ENCODE measurements at places on chromosomes 6 and 20. TPM values are rescaled to one million over a fixed set of nuclear protein-coding genes. Genes with fewer than 3 reads are reported as not detected.
A peak's percentile ranks its signal among the peaks of the same experiment; 100 is the strongest.

DNA sequence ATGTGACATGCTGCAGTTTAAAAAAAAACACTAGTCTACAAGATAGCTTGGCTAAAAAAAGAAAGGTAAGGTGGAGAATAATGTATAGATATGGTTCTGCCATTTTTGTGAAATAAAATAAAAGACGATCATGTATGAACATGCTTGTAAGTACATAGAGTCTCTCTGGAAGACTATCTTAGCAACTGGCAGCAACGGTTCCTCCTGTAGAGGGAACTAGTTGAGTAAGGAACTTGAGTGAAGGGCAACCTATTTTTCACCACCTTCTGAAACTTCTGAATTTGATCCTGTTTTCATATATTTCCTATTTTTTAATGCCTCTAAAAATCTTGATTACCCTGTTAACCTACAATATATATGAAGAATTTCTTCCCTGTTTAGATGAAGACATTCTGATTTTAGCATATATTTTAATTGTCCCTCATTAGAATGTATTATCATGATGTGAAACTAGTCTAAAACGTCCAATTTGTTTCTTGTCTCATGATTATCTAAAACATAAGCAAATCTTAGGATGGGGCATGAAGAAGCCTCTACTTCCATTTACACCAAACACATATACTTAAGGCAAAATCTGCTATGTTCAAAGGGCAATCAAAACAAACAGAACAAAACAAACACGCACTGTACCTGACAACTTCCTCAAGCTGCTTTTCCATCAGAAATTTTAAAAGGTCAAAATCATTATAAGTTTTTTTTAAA is 202.5 kb downstream of the ISM1 start:
- peaks cover 2% of the 10 kb centered on the region for H3K36me3 ChIP-seq
- no peak overlapping the region for H3K27ac ChIP-seq
- no peak for DNase-seq
- H3K27me3 ChIP-seq = no peaks in the 10 kb centered on the region
- H3K4me3 ChIP-seq = no peak overlapping the region
- H3K4me1 ChIP-seq = no peaks in the 10 kb centered on the region

DNA sequence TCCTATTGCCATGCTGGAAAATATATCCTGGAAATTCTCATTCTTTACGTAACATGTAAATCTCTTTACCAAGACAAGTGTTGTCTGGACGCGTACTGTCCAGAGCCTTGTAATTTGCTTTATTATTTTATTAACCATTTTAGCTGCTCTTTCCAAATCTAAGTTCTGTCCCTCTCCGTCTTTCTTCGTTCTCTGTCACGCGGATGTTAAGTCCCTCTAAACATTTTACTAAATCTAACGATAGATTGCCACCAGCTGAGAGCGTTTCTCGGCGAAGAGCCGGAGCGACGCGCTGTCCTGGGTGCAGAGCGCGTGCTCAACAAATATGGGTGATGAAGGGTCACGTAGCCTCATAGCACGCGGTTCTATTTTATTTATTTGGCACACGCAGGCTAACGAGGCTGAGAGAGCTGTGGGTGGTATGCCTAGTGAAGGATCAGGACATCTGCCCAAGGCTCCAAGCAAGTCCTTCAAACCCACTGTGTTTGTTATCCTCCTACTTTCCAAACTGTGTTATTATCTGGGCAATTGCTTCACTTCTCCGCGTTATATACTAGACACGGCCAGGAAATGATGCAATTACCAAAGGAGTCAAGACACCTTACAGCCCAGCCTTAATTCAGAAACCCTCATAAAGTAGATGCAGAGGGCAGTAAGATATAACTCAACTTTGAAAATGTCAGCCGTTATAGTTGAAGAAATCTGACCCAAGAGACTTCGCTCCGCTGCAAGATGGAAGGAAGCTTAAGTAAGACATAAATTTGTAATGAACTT is 10.0 kb upstream of the NCOA7 start:
- no peak overlapping the region for H3K4me3 ChIP-seq
- DNase-seq = peak; percentile 44
- no peaks in the 10 kb centered on the region for H3K27me3 ChIP-seq
- H3K27ac ChIP-seq = no peak overlapping the region

- H3K4me3 ChIP-seq = no peak overlapping the region
- peaks cover 4% of the 10 kb centered on the region for H3K4me1 ChIP-seq
- no peak overlapping the region for H3K27ac ChIP-seq
- H3K27me3 ChIP-seq = no peaks in the 10 kb centered on the region
These were observed 13.5 kb downstream of the PIGU start for GRCh38 chr20:34663213-34663943.

DNA sequence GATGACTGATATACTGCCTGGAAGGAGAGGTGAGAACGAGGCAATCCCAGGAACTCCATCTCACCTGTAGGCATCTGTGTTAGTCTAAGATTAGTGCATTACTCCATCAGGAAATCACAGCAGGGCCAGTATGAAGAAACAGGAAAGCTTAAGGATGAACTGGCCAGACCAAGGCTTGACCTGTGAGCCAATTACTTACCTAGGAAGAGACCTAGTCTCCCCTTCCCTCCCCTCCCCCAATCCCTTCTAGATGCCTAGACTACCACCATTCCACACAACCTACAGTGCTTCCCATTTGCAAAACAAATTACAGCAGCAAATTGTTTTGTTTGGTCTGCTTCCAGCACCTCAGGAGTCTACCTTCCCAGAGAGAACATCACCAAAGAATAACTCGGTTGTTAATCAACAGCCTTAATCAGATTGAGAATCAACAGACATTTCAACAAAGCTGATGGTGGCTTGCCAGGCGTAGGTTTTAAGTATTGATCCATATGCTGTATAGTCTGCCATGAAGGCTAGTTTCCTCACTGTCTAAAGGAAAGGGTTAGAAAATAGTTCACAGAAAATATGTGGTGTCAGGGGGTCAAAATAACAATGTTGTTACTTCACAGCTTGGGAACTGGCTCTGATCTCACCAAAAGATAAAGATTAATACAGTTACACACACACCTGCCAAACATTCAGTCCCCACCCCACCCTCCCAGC is 10.1 kb downstream of the PKHD1 start:
- H3K27ac ChIP-seq = no peak overlapping the region
- no peaks in the 10 kb centered on the region for H3K4me1 ChIP-seq
- DNase-seq = no peak
- no peaks in the 10 kb centered on the region for H3K36me3 ChIP-seq
- peaks cover 3% of the 10 kb centered on the region for H3K27me3 ChIP-seq
- H3K4me3 ChIP-seq = no peak overlapping the region

DNA sequence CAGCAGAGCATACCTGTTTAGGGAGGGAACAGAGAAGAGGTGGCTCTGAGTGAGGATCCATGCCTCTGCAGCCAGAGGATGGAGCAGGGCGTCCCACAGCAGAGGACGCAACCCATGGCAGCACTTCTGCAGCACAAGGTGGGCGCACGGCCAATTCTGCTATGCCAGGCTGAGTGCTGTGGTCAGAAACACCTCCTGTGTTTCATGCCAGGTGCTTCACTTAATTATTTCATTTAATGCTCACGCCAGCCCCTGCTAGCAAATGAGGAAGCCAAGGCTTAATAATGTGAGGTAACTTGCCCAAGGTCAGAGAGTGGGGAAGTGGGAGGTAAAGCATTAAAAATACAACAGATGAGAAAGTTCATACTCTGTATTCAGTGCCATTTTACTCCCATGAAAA is 68.5 kb upstream of the PTGIS start:
- H3K27me3 ChIP-seq = no peaks in the 10 kb centered on the region
- no peak overlapping the region for H3K4me3 ChIP-seq
- no peak overlapping the region for H3K27ac ChIP-seq
- no peak for DNase-seq

GRCh38 chr6:115078555-115078954 is 735.7 kb upstream of the HS3ST5 start:
- no peak overlapping the region for H3K27ac ChIP-seq
- H3K4me1 ChIP-seq = no peaks in the 10 kb centered on the region
- no peaks in the 10 kb centered on the region for H3K27me3 ChIP-seq
- no peak for DNase-seq
- H3K4me3 ChIP-seq = no peak overlapping the region

DNA sequence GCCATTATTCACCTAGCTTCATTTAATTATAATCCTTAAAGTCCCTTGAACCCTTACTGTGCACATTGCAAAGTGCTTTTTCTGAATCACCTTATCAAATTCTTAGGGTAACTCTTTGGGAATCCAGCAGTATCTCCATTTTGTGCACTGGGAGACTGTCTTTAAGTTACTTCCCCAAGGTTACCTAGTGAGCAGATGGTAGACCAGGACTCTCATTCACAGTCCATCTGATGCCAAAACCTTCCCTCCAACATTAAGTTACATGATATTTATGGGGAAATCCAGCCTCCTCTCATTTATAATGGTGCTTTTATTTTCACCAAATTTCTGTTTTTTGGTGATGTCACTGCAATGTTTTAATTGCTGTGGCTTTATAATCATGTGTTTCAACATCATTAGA is 75.7 kb downstream of the NCOA7 start:
- H3K36me3 ChIP-seq = peaks cover 15% of the 10 kb centered on the region
- no peak overlapping the region for H3K27ac ChIP-seq
- no peaks in the 10 kb centered on the region for H3K27me3 ChIP-seq
- DNase-seq = no peak
- H3K4me1 ChIP-seq = no peaks in the 10 kb centered on the region

- DNase-seq = no peak
- H3K27me3 ChIP-seq = no peaks in the 10 kb centered on the region
- no peak overlapping the region for H3K27ac ChIP-seq
- no peaks in the 10 kb centered on the region for H3K4me1 ChIP-seq
- H3K4me3 ChIP-seq = no peak overlapping the region
- peaks cover 81% of the 10 kb centered on the region for H3K36me3 ChIP-seq
These were observed 10.1 kb downstream of the AAR2 start for GRCh38 chr20:36246401-36246800.

Gene IMPG1
- not detected for total RNA-seq
